T-helper 2 cell (primary cell): ENCODE measurements at places on chromosomes 1 and 21.

- DNase-seq, result no peak
Measured at GRCh38 chr21:38716088-38716487, 89.6 kb upstream of the ETS2 start.

DNA sequence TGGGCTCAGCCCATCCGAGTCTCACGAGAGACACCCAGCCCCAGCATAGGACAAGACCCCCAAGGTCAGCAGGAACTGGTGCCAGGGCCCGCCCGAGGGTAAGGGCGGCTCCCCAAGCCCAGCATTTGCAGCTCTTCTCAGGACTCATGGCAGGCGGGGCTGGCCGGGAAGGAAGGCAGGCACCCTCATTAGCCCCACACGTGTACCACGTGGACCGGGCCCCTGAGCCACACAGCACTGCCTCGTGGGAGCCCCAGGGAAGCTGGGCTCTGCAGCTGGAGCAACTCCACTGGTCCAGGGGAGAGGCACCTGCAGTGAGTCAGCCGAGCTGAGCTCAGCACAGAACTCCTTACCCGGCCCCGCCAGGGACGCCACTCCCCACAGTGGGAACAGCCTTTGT is 97.7 kb upstream of the IFFO2 start:
- DNase-seq, result no peak

DNA sequence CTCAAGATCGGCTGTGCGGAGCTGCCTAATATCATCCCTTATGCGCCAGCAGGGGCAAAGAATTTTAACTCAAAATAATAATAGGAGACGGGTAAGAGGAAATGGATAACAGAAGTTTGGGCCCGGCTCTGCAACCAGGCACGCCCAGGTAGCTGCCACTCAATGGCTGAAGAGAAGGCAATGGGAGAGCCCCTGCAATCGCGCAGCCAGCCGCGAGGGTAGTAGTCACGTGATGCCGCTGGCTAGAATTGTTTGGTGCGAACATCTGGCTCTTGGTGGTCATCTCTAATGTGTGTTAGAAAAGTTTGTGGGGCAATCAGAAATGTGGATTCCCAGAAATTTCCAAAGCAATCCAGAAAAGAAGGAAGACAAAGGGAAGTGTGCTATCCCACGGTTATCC is 12.3 kb downstream of the BARHL2 start:
- no peak for DNase-seq

GRCh38 chr1:217109928-217110327 is 386.7 kb upstream of the ESRRG start:
- no peak for DNase-seq

DNA sequence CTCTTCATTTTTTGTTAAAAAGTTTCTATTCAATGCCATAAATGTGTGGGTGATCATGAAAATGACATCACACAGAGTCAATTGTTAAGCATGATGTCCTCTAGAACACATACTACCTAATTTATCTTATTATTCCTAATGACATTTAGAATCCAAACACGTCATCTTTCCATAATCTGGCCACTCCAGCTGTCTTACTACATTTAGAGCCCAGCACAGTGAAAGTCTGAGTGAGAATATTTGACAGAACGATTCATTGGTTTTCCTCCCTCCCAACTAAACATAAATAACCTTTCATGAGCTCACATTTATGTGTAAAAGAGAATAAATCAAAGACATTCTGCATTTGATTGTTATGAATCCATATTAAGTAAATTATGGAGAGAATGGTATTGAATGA is 160.7 kb downstream of the OLFM3 start:
- DNase-seq, result no peak

DNA sequence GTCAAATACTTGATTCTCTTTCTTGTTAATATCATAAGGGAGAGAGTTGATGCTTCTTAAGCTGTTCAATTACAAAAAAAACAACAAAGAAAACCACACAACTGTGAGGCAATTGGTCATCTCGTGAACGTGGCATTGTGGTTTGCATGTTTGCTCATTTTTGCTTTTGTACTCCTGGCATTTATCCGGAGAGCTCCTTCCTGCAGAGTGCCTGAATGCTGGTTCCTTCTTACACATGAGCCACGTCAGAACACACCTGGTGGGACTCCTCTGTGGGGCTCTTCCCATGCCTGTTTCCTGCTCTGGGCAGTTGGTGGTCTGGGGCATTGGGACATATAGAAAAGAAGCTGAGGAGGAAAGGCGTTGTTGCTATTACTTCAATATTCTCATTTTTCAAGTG is 25.7 kb downstream of the KCNK1 start:
- DNase-seq, result no peak

- no peak for DNase-seq
Measured at GRCh38 chr1:246338546-246338945, 168.5 kb downstream of the SMYD3 start.

DNA sequence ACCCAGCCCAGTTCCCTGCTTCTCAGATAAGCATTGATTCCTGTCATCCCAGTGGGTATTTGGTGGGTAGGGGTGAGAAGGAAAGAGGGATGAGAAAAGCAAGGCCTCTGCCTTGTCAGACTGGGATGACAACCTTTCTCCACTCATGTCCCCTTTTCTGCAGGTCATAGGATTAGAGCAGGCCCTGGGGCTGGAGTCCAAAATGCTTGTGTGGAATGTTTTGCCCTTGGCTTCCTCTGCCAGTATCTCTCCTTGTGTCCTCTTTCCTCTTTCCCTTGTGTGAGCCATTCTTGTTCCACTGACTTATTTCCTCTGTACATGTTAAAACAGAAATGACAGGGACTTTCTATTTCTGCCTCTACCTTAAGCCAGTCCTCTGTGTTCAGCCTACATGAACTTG is 4.1 kb downstream of the ATP2B4 start:
- DNase-seq, result no peak

- DNase-seq, result no peak
Measured at GRCh38 chr1:247337250-247337746, 5.6 kb upstream of the ZNF496 start.

DNA sequence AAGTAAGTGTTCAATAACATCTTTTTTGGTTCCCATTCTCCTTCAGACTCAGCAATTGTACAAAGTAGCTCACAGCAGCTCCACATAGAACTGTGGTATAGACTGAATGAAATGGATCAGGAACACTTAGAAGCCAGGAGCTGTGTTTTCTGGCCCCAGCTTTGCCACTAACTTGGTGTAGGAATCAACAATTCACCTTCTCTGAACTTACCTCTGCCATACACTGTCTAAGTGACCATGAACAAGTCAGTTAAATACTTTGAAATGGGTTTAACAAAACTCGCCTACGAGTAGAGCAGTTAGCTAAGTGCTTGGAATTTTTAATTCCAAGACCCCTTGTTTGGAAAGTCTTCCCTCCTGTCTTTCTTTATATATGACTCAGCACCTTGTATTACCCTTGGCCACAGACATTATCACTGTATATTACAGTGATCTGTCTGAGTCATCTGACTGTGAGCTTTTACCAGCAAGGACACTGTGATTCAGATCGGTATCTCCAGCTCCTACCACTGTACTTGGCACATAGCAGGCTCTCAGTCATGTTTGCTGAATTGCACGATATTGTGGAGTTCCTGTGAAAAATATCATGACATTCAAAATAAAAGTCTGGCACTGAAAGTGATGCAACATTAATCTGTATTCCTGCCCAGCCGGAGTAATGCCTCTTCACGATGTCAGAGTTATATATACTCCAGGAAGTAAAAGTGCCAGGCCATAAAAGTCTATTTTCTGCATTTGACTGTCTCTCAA is 101.7 kb upstream of the BEND5 start:
- DNase-seq, result no peak

- DNase-seq, result no peak
Measured at GRCh38 chr1:201724766-201725118, 104.2 kb upstream of the IPO9 start.

DNA sequence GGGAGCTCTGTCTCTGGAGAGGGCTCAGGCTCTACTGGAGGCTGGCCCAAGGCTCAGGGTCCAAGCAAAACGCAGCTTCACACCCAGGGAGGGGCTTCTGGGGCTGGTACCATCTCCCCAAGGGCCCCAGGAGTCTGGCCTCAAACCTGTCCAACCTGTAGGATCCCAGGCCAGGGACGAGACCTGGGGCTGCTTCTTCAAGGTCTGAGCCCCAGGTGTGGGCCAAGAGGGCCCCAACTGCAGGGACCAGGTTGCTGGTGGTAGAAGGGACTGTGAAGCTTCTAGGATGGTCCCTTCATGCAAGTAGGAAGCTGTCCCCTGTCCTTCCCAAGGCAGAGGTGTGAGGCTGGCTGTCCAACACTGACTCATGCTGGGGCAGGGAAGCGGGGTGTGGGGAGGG is 7.8 kb upstream of the MMEL1 start:
- DNase-seq, result no peak

DNA sequence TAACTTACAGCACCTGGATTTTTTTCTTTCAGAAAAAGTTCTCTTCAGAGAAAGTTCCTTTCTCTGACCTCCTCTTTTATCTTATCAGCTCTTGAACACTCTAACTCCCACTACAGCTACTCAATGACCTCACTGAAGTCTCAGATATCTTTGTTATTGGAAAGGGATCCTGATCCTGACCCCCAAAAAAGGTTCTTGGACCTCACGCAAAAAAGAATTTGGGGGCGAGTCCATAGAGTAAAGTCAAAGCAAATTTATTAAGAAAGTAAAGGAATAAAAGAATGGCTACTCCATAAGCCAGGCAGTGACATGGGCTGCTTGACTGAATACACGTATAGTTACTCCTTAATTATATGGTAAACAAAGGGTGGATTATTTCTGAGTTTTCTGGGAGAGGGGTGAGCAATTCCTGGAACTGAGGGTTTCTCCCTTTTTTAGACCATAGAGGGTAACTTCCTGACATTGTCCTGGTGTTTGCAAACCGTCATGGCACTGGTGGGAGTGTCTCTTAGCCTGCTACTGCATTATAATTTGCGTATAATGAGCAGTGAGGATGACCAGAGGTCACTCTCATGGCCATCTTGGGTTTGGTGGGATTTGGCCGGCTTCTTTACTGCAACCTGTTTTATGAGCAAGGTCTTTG is 44.2 kb downstream of the WDR64 start:
- no peak for DNase-seq

GRCh38 chr1:171350594-171350993 is 36.6 kb downstream of the FMO4 start:
- DNase-seq, result no peak

GRCh38 chr21:42806509-42807140 is 72.7 kb downstream of the WDR4 start:
- DNase-seq, result no peak

DNA sequence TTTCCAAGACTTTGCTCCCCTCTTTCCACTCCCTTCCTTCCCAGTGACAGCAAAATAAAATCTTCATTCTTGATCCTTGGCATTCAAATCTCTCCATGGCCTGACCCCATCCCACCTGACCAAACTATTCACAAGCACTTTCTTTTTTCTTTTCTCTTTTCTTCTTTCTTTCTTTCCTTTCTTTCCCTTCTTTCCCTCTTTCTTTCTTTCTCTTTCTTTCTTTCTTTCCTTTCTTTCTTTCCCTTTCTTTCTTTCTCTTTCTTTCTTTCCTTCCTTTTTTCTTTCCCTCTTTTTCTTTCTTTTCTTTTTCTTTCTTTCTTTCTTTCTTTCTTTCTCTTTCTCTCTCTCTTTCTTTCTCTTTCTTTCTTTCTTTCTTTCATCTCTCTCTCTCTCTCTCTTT is 207.1 kb downstream of the ADGRL2 start:
- DNase-seq, result no peak

GRCh38 chr1:32605711-32606424 is 44.5 kb downstream of the ZBTB8OS start:
- DNase-seq, result no peak

DNA sequence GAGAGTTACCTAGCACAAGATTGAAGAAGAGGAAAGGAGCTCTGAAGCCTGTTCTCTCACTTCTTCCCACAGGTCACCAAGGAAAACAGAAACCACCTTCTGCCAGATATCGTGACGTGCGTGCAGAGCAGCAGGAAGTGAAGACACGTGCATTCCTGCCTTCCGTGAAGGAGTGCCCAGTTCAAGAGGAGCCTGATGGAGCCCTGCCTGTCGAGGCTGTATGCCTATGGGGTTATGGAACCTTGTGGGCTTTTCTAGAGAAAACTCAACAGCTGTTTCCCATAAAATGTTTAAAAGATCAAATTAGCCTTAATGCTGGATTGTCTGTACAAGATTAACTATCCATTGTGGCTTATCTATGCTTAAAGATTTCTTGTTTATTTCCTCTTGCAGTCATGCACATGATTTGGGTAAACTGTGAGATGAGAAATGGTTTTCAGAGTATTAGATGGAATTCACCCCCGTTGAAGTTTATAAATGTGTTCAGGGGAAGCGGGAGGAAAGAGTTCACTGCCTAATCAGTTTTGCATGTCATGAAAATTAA is 27.8 kb downstream of the NTPCR start:
- no peak for DNase-seq
